CD4-positive, alpha-beta T cell treated with Interleukin-12 subunit alpha and Interleukin-12 subunit beta, for 1 hour (primary cell): ENCODE measurements at places on chromosomes 16 and 17.

GRCh38 chr16:72937916-72938794 is 109.8 kb downstream of the ZFHX3 start:
- DNase-seq = no peak

DNA sequence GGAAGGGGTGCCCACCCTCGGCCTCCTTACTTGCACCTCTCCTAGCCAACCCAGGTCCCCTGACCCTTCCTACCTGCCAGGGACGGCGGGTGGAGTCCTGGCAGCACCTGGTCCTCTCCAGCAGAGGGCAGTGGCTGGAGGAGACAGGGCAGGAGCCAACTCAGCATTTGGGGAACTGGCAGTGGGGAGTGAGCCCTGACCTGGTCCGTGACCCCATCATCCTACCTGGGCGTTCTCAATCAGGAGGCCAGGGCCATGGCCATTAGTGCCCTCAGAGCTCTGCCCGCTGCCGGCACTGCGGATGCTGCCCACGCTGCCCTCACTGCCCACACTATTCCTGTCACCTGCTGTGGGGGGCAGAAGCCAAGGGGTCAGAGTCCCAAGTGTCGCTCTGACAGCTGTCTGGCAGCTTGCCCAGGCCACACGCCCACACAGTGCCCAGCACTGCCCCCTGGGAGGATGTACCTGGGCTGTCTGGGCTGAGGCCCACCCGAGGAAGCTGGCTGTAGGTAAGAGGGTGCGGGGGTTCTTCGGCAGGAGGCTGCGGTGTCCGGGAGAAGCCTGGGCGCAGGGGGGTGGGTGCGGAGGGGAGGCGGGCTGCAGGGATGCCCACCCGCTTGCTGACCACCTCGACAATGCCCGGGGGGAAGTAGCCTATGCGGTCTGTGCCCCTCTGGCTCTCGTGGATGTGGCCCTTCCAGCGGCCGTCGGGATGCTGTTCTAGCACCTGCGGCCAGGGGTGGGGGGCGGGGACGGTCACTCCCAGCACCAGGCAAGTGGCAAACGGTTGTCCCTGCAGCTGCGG is 10.8 kb downstream of the CASKIN2 start:
- DNase-seq = peak; percentile 47

GRCh38 chr16:81994485-81994884 is 16.8 kb downstream of the SDR42E1 start:
- DNase-seq = no peak

DNA sequence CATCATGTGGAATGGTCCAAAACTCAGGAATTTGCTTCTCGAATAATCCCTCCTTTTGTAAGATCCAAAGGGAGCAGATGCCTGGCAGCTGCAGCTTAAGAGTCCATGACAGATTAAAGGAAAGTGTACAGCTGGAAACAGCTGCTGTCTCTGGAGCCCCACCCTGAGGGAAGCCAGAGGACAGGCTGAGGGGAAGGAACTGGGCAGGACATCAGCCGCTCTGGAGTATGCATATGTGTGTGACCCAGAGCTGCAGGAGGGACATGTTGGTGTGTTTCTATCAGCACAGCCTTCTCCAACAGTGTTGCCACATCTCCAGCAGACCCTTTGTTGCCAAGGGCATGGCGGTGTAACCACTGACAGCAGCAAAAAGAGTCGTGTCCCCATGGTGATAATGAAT is 46.2 kb downstream of the CYB561 start:
- DNase-seq = no peak

- DNase-seq = peak; percentile 74
These were observed 19.0 kb downstream of the HEATR9 start for GRCh38 chr17:35849469-35850348.

DNA sequence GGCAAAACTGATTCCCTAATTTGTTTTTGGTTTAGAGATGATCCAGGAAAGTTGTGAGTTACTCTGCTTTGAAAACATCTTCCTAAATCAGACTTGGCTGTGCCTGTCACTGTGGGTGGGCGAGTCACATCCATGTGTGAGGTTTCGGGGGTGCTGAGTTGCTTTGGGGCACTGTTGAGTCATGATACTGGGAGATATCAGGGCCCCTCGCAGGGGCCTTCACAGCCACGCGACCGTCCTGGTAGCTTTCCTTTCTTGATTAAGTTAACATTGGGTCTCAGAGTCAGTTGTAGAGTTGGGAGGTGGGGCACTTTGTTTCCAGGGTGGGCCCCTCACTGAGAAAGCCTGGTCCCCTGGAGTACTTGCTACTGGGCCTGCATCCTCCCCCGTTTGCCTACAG is 58.3 kb upstream of the LGALS9 start:
- no peak for DNase-seq

DNA sequence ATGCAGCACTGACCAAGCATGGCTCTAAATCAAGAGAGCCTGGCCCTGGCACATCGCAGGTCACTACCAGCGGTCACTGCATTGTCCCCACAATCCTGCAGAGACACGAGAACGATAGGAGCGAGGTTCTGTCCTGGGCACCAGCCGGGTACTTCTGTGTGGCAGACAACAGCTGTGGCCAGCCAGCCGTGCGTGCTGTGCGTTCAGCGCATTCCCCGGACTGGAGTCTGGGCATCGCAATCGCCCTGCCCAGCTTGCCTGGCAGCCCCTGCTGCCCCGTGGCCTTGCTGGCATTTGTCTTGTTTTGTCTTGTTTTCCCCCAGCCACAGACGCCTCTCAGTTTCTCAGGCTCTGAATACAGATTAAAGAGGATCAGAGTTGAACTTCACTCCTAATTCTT is 33.9 kb downstream of the COTL1 start:
- no peak for DNase-seq

DNA sequence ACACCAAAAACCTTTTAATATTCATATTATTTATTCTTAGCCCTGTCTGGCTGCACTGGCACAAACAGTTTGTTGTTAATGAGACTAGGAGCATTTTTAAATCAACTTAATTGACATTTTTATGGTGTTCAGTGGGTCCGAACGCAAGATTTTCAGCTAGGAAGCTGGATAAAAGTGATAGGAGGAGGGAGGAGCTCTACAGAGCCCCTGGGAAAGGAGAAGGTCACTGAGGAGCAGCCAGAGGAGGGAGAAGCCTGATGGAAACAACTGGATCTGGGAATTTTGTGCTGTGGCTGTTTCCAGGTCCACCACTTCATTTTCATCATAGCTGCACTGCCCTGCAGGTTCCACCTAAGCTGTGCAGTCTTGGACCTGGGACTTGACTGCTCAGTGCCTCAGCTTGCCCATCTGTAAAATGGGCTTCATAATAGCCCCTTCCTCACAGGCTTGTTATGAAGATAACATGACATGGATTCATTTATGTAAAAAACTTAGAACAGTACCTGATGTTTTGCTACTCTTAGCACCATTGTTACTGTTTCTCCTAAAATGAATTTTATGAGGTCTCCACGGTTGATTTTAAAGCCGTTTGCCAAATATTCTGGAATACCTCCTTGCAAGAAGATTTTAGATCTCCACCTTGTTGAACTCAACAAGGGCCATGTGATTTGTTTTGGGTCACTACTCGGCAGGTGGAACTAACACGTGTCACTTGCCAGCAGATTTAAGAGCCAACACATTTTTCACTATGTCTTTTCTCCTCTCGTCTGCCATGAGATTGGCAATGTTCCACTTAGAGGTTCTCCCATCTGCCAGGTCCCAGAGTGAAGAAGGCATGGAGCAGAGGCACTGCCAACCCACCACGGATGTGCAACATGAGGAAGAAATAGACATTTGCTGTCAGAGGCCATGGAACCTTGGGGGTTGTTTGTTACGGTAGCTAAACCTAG is 18.7 kb upstream of the GRIN2A start:
- no peak for DNase-seq

DNA sequence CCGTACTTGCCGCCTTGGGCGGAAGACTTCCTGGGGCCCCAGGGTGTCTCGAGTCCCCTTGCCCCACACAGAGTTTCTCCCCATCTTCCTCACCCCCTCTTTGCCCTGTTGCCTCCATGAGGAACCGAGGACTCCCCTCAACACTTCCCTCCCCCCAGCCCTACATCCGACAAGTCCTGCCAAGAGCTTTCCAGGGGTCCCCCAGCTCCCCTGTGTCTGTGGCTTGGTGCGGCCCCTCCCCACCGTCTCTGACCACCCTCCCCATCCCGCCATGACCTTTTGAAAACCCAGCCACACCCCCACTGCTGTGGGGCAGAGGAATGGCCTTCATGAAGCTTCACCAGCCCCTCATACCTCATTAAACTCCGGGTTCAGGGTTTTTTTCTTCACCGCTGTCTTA is 11.4 kb downstream of the SCGB1C2 start:
- no peak for DNase-seq

DNA sequence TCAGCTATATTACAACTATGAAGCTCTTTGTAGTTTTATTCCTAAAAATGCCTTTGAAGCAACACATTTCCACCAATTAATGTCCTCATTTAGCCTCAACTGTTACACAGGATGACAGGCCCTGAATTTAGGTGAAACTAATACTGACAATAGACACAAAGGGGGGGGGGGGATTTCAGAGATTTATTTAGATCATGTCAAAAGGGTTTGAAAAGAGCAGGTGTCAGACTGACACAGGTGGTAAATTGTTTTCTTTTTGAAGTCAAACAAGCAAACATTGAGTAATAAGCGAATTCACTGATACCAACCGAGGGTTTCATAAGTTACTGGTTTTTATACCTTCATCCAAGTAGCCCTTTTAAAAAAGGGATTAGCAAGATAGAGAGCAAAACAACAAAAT is 40.8 kb downstream of the KANSL1 start:
- DNase-seq = no peak

DNA sequence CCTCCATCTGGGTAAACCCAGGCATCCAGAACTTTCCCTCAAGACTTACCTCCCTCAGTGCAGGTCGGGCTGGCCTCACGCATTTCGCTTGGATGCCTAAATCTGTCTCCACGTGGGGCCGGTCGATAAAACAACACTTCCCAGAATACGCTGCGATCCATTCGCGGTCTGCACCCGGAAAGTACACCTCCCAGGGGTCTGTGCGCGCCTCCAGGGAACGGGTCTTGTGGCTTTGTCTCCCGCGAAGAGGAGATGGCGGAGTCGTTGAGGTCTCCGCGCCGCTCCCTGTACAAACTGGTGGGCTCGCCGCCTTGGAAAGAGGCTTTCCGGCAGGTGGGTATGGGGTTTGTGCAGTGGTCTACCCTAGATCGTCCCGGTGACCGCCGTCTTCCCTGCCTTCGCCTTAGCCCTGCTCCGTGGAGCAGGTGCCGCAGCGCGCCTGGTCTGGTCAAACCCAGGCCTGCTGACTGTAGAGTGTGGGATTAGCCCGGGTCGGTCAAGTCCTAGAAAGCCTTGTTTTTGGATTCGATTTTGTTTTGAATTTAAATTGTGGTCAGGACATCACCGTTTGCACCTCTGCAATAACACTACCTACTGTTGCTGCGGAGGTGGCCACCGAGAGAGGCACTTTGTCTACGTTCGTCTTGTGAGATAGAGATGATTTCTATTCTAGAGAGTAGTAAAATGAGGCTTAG is at the start of gene RPAIN:
TSS of gene RPAIN (plus strand) at position 224 of the 695 bp plus-strand sequence. CDS start at position 253, 29 bp downstream.
- DNase-seq = peak; percentile 86

DNA sequence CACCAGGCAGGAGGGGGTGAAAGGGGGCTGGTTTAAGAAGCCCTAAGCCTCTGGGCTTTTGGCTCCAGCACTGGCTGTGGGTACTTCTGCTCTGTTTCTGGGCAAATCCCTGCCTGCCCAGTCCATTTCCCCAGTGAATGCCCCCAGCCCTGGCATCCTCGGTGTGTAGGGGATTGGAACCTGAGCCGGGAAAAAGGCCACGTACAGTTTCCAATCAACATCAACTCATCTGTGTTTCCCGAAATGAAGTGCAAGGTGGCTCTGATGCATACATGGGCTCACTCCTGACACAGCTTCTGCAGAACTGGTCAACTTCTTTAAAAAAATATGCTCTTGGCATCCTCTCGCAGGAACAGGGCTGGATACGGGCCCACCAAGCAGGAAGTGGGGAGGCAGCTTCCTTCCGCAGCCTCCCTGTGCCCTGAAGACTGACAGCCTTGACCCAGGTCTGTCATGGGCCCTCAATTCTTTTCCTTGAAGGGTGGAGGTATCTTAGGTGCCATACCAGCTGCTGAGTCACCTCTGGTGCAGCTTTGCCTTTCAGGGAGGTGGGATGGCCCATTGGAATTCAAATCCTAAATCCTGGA is 73.3 kb downstream of the N4BP1 start:
- no peak for DNase-seq

GRCh38 chr16:74438492-74438979 is 17.3 kb upstream of the CLEC18B start:
- peak; percentile 30 for DNase-seq

DNA sequence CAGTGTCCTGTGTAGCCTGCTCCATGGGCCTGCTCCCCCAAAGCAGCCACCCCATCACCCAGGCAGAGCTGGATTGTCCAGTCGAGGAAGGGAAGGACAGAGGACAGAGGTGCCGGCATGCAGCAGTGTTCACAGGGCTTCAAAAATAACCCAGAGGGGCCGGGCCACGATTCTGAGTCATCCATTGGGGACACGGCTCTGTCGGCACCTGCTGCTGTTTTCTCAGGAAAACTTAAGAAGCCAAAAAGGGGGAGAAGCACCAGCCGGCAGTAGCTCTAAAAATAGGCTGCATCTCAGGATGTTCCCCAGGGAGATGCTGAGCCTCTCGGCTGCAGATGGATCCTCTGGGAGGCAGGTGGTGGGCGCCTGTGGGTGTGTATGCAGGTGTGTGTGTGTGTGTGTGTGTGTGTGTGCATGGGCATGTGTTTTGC is 1.6 kb downstream of the CA7 start:
- no peak for DNase-seq

DNA sequence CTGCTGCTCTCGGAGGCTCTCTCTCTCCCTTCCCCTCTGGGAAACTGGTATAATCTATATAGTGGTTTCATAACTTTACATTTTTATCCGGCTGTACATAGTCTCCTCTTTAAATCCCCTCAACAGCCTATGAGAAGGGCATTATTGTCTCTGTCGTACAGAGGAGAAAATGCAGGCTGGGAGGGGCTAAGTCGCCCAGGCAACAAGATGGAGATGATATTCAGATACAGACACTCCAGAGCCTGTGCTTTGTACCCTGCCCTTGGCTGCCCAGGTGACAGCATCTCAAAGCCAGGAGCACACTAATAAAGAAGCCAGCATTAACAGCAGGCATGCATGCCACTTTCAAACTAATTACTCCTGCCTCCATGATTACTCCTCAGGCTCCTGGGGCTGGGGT is 4.7 kb upstream of the EIF1 start:
- no peak for DNase-seq

DNA sequence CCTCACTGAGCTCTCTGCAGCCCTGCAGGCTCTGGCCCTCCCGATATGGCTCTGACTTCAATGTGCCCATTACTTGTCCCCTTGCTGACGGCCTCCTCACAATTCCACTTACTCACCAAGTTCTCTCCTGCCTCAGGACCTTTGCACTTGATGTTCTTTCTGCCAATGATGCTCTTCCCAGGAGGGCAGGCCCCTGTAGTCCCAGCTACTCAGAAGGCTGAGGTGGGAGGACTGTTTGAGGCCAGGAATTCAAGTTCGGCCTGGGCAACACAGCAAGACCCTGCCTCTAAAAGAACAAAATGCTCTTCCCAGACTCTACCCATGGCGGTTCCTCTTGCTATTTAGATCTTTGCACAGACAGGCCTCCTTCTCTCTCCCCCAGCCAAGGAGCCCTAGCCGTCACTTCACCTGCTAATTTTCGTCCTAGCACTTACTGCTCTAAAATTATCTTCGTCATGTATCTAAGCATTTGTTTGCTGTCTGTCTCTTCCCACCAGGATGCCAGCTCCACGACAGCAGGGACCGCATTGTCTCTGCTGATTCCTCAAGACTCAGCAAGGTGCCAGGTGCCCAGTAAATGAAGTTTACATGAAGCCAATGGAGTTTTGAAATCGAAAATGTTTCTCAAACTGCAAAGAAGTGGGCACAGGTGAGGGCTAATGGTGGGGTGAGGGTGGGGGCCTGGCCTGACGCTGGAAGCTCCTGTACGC is 626 bp upstream of the RAI1 start:
- no peak for DNase-seq
